ENCODE measurements at places on chromosomes 1 and 21.

- DNase-seq, result no peak
Measured at GRCh38 chr1:2037314-2037979, 12.8 kb upstream of the PRKCZ start.

DNA sequence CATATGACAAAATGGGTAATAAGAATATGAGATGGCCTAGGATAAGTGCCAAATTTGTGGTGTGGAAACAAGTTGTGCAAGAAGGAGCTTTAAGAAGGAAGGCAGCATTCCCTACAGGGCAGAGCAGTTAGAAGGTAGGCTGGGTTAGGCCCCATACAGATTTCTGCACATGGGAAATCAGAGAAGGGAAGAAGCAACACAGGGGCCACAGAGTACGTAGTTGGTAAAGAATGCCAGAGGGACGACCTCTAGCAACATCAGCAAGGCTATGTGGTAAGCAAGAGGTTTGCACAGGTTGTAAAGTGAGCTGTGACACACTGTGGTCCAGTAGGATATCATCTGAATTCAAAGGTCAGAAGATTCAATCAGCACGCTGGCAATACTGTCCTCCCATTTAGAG is 765.6 kb upstream of the B3GALT2 start:
- DNase-seq, result no peak

- no peak for DNase-seq
Measured at GRCh38 chr1:174398246-174398645, 49.5 kb upstream of the GPR52 start.

DNA sequence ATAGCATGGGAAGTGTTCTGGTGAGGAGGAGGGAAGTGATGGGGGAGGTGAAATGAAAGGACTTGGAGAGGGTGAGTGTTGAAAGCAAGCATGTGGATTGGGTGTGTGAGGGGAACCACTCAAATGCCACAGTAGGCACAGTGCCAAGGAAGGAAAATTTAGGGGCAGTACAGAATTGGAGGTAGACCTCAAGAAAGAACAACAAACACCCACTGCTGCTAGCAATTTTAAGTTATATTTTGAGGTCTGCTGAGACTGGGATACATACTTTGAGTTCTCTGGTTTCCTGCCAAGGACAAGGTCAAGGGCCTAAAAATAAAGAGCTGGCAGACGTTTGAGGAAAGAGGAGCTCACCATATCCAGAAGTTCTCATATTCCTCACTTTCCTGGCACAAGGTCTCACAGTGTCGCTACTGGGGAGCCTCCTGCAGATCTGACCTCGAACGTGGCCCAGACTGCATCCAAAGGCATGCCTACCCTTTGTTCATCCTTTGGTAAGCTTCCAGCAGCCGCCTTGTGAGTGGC is 104.0 kb downstream of the BRINP2 start:
- no peak for DNase-seq

- no peak for DNase-seq
Measured at GRCh38 chr21:44730951-44731579, 19.7 kb upstream of the TSPEAR start.

DNA sequence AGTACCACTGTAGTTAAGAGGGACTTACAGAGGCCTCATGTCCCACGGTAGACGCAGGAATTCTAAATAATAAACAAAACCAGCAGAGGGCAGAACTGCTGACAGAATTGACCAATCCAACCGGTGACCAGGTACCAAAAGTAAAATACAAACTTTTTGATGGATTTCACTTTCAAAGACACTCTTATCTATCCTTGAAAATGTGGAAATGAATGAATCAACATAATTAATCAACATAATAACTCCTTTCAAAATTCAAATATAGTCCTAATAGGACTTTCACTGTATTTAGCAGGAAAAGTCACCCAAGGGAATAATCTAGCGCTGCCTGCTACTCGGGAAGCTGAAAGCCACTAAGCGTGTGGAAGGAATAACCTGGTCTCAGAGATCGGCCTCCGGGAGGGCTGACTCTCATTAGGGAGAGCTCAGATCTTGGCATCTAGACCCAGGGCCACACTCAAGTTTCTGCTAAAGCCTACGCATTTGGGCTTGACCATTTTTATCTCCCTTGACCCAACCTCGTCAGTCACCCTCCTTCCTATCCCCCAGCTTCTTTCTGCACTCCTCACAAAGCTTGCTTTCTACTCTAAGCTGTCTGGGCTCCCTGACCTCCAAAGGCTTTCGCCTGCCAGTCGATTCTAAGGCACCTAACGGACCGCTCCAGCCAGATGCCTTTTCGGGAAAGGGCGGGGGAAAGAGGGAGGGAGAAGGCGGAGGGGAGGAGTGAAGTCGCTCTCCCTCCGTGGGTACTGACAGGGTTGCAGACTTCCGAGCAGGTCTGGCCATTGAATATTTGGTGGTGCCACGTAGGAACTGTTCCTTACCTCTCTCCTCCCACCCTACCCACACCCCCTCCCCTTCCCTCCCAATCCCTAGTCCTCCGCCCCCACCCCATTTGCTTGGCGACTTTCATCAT is 1.6 kb downstream of the COL11A1 start:
- no peak for DNase-seq

GRCh38 chr1:161721738-161722343 is 497 bp downstream of the FCRLB start:
- DNase-seq, result no peak

- no peak for DNase-seq
Measured at GRCh38 chr1:183739082-183739481, 65.8 kb upstream of the RGL1 start.

DNA sequence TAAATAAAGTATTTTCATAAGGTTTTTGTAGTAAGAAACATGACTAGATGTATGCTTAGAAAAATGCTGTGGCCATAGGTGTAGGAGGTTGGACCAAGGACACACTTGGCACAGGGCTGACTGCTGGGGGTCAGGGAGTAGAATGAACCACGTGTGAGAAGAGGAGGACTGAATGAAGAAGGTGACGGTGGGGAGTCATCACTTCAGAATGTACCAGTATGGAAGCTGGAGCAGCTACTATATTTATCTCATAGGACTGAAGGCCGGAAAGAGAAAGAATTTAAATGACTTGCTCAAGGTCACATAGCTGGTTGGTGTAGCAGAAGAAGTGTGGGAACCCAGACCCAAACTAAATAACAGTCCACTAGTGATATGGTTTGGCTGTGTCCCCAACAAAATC is 79.8 kb upstream of the HAO2 start:
- DNase-seq, result no peak

GRCh38 chr1:3125546-3126368 is 56.8 kb downstream of the PRDM16 start:
- DNase-seq, result no peak

GRCh38 chr1:80158771-80159170 is 1152.2 kb upstream of the ADGRL4 start:
- no peak for DNase-seq

DNA sequence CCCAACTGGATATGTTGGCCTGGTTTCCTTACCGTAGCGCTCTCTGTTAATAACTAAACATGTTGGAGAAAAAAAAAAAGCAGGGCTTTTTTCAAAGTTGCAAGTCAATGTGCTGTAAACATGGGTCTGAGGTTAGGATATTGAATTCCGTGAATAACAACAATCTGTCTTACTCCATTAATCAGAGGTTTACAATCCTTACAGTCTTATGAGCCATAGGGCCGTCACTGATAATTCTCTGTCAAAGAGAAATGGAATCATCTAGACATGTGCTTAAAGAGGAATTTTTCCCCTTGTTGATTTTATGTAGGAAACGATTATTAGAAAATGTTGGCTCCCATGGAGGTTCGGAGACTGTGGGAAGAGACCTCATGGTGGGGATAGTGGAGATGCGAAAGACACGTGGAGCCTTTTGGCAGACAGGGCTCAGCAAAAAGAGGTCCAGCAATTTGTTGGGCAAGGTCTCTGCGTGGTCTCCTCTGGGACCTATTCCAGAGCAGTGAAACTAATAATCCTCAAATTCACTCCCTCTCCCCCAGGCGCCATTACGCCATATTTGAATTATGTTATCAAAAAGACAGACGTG is 83.5 kb upstream of the CLDN14 start:
- DNase-seq, result no peak

DNA sequence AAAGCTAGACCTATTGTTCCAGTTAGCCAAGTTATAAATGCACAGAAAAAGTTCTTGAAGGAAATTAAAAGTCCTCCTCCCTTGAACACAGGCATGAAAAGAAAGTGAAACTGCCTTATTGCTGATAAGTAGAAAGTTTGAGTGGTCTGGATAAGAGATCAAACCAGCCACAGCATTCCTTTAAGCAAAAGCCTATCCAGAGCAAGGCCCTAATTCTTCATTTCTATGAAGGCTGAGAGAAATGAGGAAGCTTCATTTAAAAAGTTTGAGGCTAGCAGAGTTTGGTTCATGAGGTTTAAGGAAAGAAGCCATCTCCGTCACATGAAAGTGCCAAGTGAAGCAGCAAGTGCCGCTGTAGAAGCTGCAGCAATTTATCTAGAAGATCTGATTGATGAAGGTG is 2.7 kb upstream of the SSX2IP start:
- DNase-seq, result no peak

DNA sequence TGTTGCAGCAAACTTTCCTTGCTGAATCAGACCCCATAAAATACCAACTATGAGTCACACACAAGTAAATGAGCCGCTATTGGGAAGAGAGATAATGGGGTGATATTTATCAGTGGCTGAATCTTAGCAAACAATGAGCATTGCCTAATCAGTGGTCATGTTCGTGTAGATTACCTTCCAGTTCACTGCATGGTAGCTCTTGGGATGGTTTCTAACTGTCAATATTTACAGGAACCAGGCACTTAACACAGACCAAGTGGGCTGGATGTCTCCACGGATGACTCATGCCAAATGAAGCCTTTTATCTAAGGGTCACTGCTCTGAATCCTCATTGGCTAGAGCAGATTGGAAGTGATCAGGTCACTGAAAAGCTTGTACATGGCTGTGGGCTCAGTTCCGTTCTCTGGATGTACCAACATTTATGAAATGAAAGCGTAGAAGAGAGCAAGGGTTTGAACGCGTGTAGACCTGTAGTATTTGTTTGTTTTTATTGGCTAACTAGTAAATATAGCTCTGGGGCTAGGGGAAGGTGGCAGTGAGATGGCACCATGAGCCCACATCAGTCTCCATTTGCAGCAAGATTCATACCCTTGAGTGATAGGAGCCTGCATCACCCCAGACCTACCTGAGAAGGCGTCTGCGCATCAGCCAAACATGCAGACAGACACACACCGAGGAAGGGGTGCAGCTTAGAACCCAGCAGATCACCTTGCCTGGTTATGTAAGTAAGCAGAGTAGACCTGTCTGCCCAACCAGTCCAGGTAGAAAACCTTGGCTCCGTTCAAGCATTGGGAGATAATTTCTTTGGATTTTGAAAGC is 153.3 kb downstream of the TOMM20 start:
- DNase-seq, result no peak

GRCh38 chr1:14543191-14543840 is 55.2 kb upstream of the KAZN start:
- DNase-seq, result no peak

DNA sequence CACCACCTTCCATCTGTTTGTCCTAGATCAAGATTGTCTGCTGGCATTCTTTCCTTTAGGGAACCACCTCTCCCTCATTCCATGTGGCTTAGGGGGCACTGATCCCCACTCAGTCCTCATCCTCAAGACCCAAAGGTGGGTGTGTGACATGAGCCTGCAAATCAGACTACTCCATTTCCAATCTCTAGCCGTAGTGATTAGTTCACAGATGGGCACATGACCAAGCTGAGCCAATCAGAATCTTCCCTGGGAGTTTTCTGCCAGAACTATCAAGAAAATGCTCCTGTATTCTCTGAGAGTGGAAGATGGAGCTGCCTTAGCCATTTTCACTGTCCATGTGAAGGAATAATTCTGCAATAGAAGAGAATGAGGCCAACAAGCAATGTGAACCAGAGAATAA is 19.3 kb upstream of the PTPRF start:
- no peak for DNase-seq

GRCh38 chr1:156767101-156767878 is at the start of gene PRCC:
Gene PRCC, plus strand, starts transcription at chr1:156767535. Its CDS starts 237 bp downstream, at chr1:156767772.
- DNase-seq, result peak; percentile 88

DNA sequence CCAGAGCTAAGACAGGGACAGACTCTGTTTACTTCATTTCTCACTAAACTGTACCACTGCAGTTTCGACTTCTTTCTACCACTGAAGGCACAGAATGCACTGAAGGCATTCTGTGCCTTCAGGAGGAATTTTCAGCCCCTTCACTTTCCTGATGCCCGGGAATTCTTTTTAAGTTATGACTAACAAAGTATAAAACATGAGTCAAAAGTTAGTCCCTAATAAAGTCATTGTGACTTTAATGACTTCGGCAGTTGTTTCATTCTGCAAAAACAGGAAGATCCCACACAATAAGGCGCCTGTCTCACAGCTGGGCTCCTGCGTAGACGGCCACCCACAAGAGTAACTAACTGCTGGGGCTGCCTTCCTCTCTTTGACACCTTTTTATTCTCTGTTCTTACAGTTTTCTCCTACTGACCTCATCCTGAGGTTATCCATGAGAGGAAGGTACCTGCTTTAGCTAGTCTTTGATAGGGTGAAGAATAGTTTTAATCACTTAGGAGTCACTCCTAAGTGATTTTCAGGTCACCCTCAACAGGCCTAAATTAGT is 183.9 kb upstream of the SGIP1 start:
- DNase-seq, result no peak

GRCh38 chr1:90839323-90839722 is 122.2 kb upstream of the BARHL2 start:
- DNase-seq, result no peak

DNA sequence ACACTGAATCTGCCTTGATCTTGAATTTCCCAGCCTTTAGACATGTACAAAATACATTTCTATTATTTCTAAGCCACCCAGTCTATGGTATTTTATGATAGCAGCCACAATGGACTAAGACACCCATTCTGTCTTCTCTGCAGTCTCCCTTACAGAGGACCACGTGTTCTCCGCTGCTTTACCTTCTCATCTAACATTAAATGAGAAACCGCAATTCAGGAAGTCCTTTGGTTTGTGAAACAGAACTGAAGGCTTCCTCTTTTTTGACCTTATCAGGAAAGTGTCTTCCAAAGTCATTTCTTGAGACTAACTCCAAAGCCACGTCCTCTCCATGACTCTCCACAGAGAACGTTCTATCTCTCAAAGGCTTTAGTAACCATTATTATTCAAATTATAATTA is 560.1 kb downstream of the OMA1 start:
- DNase-seq, result no peak

GRCh38 chr1:217089361-217090014 is 366.3 kb upstream of the ESRRG start:
- DNase-seq, result no peak

DNA sequence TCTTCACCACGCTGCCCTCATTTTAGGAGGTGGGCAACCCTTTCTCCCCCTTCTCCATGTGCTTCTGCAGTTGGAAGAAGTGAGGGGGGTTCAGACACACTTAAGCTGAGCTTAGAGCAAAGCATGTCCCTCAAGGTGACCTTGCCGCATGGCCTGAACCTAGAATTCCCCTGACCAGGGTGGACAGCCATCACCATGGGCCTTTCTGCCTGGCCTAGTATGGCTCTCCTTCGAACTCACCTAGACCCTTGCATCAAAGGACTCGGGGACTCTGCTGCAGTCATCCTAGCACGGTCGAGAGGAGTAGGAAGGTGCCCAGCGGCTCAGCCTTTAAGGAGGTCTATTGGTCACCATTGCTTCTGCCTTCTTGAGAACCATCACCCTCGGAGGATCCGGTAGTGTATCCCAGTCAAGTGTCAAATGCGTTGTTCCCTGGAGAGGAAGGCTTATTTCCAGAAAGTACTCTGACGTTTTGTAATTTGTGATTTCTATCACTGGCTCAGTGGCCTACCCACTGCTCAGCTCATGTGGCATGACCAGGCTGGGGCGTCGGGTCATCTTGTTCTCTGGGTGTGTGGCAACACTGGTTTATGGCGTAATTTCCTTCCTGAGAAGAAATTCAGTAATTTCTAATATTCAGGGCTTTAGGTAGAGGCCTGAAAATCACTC is at the start of gene KCNE1:
KCNE1 (minus strand) TSS at position 424 of the 669 bp plus-strand sequence. CDS start 62,576 bp downstream, outside the sequence.
- no peak for DNase-seq

- no peak for DNase-seq
Measured at GRCh38 chr1:58830291-58830690, 46.4 kb upstream of the JUN start.
